ENCODE measurements at places on chromosomes 6 and 20.

- no peak for DNase-seq
These were observed 291.2 kb downstream of the ESR1 start for GRCh38 chr6:152098683-152099082.

GRCh38 chr6:704046-704445 is 11.1 kb upstream of the EXOC2 start:
- no peak for DNase-seq

DNA sequence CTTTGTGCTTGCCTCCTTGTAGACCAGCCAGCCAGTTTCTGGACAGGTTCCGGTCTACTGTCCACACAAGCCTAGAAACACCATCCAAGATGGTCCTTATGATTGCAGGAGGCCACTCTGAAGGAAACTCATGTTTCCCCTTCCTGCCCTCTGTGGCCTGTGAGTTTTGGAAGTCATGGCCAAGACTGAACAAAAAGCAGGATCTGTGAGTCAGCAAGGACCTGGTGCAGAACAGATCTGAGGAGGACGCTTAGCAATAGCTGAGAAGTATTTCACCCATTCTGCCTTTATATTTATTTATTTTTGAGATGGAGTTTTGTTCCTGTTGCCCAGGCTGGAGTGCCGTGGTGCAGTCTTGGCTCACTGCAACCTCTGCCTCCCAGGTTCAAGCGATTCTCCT is 134.6 kb upstream of the EEF1E1 start:
- no peak for DNase-seq

GRCh38 chr20:59515013-59515905 is 89.1 kb upstream of the PHACTR3 start:
- DNase-seq, result no peak

- DNase-seq, result no peak
These were observed 46.4 kb upstream of the CHD6 start for GRCh38 chr20:41664584-41664983.

DNA sequence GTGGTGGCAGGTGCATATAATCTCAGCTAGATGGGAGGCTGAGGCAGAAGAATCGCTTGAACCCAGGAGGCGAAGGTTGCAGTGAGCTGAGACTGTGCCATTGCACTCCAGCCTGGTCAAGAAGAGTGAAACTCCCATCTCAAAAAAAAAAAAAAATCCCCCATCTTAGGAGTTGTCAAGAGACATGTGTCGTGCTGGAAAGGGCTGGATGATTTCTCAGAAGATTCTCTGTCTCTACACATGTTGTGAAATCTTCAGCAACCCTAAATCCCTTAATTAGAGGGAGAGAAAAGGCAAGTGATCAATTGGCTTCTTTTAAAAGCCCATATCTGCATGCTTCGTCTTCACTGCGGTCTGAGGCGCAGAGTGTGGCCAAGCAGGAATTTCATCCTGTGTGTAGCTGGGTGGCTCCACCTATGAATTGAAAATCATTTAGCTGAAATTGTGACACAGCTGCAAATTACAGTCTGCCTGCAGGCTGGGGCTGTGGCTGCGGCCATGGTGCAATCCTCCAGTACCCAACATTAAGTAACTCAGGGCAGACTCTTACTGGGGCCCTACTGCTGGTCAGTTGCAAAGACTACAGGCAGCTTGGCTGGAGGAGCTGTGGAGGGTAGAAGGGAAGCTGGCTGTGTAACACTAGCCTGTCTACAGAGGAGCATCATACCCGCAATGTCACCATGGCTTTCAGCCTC is 3.2 kb upstream of the TGM3 start:
- DNase-seq, result no peak

GRCh38 chr20:62319346-62319909 is 16.6 kb downstream of the ADRM1 start:
- DNase-seq, result no peak

- no peak for DNase-seq
These were observed 222.8 kb upstream of the CDYL start for GRCh38 chr6:4553387-4553786.

DNA sequence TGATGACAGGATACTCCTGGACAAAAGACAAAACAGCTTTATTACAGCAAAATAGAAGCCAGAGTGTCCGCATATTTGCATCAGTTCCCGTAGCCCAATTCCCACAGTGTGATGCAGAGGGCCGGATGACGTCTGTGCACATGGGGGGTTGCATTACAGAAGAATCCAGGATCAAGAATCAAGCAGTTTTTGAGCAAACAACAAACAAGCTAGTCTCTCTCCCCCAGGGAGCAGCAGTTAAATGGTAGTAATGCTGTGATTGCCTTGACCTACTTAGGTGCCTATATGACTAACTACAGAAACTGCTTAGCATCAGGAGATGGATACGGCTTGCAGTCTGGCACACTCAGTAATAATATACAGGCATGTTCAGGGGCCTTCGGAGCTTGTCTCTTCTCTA is 3.2 kb upstream of the SDHAF4 start:
- DNase-seq, result no peak

GRCh38 chr6:63584566-63584965 is 12.3 kb downstream of the LOC128125822 start:
- DNase-seq, result no peak

DNA sequence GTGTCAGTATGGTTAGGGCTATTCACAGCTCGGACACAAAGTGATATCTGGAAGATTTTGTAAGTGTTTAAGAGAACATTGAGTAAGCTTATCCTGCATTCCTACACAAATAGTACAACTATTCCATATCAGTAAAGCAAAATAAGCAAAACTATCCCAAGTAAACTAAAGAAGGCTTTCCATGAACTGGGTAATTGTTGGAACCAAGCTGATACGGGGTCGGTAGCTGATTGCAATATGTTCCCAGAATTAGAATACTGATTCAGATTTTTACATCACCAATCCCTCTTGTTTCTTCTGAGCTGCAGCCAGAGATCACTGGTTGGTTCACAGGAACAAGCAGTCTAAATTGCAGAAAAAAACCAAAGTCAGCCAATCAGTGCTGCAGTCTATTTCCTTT is 54.1 kb downstream of the CDS2 start:
- DNase-seq, result no peak

DNA sequence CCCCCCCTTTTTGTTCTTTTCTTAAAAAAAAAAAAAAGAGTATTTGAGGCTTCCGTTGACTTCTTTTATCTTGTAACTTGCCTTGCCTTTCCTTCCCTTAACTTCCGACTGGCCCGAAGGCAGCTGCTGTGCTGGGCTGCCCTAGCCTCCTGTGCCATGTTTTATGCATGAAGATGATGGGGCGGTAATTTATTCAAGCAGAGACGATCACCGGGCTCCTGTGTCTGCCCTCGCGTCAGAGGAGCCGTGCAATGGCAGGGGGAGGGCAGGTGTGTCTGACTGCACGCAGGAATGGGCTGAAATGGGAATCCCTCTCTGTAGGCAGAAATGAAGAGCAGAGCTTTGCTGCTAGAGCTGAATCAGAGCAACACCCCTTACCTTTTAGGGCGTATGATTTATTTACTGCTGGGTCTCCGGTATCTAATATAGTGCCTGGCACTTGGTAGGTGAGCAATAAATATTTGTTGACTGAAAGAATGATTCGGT is 106.3 kb upstream of the RIPOR2 start:
- DNase-seq, result peak; percentile 49

GRCh38 chr6:109019911-109020310 is 74.7 kb downstream of the SESN1 start:
- DNase-seq, result no peak

DNA sequence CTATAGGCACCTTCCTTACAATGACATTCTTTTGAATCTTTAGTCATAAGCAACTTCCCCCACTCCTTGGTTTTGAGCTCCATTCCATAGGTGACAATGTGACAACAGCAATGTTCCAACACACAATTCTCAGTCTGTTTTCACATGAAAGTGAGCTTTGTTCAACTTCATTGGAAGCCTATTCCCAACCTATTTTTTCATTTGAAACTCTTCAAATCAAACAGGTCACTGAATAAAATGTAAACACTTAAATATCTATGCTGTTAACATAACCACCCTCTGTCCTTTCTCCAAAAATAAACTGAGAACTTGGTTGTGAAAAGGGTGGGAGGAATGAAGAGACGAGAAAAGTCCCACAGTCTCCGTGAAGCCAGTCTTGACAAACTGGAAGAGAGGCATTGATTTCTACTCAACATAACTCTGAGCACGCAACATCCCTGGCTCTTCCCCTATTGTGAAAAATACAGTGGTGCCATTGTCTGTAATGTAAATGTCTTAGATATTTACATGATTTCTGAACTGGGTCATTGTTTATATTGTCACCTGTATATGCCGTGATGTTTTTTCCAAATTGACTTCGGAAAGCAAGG is 343.1 kb downstream of the TFAP2A start:
- no peak for DNase-seq

Measured in effector memory CD4-positive, alpha-beta T cell (primary cell).